ENCODE measurements at places on chromosomes 6 and 20.
A peak's percentile ranks its signal among the peaks of the same experiment; 100 is the strongest.

GRCh38 chr20:46434597-46434996, 28.2 kb upstream of the ELMO2 start:
- DNase-seq, result no peak

- DNase-seq, result no peak
Measured at GRCh38 chr6:51459958-51460357, 627.5 kb downstream of the PKHD1 start.

GRCh38 chr6:116948533-116949304, 71.7 kb downstream of the RFX6 start:
- DNase-seq, result no peak

- no peak for DNase-seq
Measured at GRCh38 chr6:128271011-128271410, 249.4 kb downstream of the PTPRK start.

DNA sequence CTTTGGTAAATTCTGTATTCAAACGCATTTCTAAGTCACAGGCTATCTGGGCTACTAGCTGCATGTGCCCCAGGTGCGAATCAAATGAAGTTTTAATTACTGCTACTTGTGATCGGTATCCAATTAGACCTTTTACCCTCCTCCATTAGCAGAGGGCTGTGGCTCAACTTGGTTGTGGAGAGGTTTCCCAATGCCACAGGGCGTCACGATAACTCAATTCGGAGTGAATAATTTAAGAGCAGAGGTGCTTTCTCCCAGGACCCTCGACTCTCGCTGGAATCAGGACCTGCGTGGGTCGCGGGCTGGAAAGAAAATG, 640 bp downstream of the SAYSD1 start:
- no peak for DNase-seq

DNA sequence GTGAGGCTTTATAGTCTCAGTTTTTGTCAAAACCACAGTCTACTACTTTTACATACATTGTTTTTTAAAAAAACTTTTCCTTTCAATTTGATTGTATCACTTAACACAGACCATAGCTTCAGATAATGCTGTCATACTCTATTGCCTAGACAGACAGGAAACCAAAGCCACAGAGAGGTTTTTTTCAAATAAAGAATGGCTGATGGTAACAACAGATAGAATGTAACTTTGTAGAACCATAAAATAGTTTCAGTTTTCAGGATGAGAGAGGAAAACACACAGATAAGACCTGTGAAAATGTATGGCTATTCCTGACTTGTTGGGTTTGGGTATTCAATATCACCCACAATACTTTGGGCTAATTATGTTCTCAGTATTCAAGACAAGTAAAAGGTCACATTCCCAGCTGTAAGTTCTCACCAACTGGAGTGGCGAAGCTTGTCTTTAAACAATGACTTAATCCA, 94.0 kb downstream of the ADGRG6 start:
- DNase-seq, result peak; percentile 26

GRCh38 chr6:163720005-163720404, 305.5 kb downstream of the QKI start:
- DNase-seq, result no peak

- peak; percentile 93 for DNase-seq
Measured at GRCh38 chr20:10863337-10864060, 189.7 kb upstream of the JAG1 start.

DNA sequence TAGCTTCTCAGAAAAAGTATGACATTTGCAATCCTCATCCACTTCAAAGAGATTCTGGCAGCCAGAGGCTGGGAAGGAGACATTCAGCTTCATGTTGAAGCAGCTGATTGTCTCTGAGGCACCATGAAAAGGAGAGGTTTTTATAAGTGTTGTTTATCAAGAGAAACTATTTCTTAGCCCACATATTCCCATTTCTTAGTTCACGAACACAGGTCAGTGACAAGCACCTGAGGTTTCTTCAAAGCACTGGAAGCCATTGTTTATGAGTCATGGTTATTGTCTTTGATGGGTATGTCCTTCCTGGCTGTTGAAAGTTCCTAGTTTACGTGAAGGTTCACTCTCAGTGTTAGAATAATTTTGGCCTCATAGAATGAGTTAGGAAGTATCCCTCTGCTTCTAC, 3.0 kb upstream of the DDX43 start:
- DNase-seq, result peak; percentile 18

DNA sequence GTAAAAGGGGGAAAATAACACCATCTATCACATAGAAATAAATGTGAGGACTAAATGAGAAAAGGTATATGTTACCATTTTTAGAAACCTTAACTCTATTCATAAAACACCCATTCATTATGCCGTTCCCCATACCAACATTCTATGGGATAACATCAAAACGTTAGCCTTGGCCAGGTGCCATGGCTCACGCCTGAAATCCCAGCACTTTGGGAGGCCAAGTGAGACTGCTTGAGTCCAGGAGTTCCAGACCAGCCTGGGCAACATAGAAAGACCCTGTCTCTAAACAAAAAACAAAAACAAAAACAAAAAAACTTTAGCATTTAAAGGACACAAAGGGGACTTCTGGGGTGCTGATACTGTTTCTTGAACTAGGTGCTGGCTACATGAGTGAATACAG, 1.3 kb downstream of the PIGU start:
- DNase-seq, result no peak

DNA sequence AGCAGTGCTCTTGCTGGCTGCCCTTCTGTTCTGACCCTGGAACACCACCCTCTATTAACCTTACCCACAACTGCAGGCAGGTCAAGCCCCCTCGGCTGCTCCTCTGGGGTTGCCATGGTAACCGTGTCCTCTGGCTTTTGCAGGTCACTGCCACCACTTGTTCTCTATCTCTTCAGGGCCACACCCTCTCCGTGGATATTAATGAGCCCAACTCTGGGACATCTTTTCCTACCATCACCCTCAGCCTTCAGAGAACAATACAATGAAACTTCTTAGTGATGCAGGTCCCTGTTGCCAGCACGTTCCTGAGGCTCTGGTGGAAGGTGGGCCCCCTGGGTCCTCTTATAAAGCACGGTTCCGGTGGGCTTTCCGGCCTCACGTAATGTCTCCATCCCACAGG, 30.8 kb upstream of the MICB start:
- DNase-seq, result no peak

DNA sequence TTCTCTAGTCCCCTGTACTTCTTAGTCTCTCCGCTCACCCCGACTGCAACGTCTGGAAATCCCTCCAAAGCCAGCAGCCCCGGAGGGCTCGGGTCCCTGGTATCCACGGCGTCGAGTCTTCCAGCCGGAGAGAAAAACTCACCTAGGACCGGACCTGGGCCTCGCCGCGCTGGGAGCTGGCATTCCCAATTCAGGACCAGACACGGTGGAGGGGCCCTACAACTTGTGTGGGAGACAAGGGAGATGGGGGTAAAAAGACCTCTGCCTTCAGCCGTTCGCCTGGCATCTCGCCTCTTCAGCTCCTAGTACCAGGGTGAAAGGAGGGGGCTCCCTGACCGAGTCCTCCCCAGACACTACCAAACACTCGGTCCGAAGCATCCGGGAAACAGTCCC, 64.3 kb downstream of the GPX5 start:
- no peak for DNase-seq

GRCh38 chr6:64227863-64228262, 592.3 kb downstream of the PHF3 start:
- no peak for DNase-seq

DNA sequence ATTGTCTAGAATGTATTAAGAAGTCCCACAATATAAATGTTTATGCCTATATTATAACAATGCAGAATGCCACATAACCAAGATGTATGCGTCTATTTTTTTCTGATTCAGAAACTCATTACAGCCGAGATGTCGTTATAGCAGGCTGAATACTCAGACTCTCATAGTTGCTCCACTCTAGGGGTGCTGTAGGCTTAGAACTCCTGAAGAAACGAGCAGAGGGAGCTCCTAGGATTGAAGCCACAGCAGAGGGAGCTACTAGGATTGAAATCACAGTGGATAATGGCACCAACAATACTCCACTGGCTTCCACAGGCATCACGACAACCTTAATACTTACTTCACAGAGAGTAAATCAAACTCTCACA, 208.9 kb downstream of the KIF16B start:
- no peak for DNase-seq

- DNase-seq, result peak; percentile 29
Measured at GRCh38 chr6:101878554-101879276, 485.2 kb downstream of the GRIK2 start.

GRCh38 chr6:101458336-101458735, 64.8 kb downstream of the GRIK2 start:
- DNase-seq, result no peak

- DNase-seq, result no peak
Measured at GRCh38 chr6:6906570-6907213, 201.1 kb upstream of the RREB1 start.

DNA sequence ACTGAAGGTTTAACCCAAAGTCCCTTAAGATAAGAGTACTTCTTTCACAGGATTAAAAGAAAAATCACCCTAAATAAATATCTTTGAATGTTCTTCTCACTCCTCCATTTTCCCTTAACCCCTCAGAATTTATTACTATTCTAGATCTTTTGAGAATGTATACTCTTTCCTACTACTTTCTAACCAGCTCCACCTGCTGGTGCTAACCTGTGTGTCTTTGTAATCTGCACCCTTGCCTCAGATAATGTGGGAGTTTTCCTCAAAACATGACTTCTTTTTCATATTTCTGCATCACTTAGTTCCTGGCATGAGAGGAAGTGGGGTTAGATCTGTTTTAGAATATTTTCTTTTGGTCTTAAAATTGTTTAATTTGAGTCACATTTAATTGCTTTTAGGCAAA, 394.2 kb downstream of the BMP2 start:
- peak; percentile 48 for DNase-seq

DNA sequence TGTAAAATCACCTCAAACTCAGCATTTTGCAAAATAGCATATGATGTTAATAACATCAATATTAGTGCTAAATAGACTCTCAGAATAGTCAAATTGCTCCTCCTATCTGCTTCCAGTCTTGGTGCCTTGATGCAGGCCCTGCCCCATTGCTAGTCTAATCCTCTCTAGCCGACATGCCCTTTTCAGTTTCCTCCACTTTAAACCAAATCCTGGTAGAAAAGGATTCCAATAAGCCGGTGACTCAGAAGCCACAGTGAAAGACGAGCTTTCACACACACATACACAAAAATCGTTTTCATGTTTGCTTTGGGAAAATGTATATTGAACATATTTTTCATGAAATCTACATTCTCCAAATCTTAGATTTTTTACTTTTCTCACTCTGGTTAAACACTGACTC, 203.1 kb downstream of the LMBRD1 start:
- no peak for DNase-seq

DNA sequence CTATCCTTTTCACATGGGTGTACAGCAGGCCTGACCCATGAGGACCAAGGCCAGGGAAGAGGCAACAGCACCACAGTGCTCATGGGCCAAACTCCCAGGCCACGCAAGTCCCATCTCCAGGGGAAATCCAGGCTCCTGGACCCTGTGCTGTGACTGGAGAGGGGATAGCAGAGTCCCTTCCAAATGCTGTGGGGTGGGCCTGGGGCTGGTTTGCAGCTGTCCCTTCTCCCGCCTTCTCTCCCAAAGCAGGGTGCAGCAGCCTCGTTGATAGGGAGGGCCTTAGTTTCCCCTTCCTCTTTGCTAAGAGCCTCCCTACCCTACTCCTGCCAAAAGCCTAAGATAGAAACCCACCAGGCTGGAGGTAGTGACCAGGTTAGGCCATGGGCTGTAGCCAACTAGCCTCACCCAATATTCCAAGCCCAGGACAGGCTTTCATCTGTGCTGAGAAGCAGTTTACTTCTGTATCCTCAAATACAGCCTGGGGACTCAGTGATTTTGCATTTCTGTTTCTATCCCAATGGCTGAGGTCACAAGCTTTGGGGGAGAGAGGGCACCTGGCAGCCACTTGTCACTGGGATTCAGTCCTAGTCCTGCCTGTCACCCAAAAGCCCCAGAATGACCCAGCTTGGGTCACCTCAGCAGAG, 1.4 kb downstream of the CTSZ start:
- DNase-seq, result no peak

GRCh38 chr6:111724505-111724904, 118.8 kb upstream of the TRAF3IP2 start:
- no peak for DNase-seq

DNA sequence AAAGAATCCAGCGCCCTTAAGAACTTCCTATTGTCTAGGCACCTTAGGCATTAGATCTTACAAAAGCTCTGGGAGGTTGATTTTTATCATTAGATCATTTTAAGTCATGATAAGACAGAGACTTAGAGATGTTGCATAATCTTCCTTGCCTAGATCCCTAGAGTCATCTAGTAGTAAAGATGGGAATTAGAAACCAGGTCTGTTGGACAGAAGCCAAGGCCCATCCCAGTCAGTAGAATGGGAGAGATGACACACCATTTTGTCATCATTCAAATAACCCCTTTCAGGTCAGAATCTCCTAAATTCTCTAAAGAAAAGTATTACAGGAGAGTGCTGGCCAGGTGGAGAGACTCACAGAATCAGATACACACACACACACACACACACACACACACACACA, 579.1 kb downstream of the BMP2 start:
- DNase-seq, result no peak

DNA sequence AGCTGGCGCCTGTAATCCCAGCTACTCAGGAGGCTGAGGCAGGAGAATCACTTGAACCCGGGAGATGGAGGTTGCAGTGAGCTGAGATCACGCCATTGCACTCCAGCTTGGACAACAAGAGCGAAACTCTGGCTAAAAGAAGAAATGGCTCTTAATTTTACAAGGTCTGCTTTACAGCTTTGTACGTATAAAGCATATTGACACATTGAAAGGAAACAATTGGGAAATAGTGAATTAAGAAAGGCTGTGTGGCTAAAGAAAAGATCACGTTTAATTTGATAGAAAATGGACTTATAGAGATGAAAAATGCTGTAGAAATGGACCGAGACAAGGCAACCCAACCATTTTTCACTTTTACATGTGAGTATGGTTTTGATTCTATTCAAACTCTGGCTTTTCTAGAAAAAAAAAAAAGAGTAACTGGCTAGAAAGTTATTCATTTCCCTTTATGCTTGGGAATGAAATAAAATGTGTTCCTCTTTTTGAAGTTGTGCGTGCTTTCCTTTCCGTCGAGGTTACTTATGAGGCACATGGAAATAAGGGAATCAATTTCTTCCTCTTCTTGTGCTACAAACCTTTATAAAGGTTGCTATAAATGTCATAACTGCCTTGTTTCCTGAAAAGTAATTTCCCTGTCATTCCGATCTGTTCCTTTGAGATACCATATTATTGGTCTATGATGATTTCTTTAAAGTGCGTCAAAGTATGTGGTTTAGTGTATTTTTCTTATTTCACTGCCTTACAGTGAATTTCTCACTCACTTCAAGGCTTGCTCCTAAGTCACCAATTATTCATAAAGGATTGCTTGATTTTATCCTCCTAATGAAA, 29.4 kb downstream of the PFDN4 start:
- DNase-seq, result no peak

GRCh38 chr6:38603496-38603895, 36.2 kb downstream of the BTBD9 start:
- DNase-seq, result no peak
